ENCODE measurements at places on chromosomes 2 and 18.

DNA sequence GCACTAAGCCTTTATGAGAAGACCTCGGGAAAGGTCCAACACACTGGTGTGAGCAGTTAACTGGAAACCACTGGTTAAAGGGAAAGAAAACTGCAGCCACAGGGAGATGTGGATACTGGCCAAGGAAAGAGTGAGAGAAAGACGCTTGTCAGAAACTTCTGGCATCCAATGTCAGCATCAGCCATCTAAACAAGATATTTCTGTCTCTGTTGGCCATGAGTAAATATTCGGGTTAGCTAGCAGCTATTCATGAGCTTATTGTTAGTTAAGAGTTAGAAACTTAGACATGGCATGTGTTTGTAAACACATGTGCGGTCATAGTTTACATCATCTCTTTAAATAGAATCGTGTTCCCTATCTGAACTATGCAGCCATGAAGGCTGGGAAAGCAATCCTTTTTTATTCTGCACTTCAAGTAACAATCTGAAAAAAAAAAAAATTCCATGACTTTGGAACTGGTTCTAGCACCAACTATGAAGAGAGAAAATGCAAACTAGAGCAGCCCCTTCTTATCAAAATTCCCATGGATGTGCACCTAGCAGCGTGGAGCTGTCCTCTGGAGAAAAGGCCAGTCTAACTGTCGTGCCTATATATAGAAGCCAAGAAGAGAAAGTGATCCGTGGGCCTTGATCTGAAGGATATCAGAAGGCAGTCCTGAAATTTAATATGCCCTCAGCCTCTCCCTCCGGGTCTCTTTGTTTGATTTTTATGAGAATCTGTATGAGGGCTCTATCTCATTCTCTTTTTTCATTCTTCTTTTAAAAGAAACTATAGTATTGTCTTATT is 84.0 kb upstream of the RFX8 start:
- DNase-seq = no peak

- no peak for DNase-seq
Measured at GRCh38 chr18:10453261-10453805, 1.1 kb upstream of the APCDD1 start.

- DNase-seq = no peak
Measured at GRCh38 chr2:18722101-18722500, 132.7 kb upstream of the NT5C1B start.

DNA sequence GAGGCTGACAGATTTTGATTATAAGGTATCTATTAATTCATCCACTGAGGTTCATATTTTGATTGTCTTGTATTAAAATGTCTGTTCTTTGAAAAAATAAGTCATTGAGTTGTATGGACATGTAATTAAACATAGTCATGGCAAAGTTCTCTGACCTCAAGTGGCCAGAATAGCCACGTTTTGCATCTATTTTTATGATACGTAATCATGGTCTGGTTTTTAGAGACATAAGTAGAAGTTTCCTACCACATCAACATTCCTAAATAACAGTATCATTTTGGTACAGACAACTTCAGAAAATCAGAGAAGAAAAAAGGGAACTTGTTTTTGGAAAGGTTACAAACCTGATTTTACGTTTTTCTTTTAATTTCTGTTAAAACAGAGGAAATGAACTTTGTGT is 47.6 kb downstream of the COL5A2 start:
- DNase-seq = no peak

DNA sequence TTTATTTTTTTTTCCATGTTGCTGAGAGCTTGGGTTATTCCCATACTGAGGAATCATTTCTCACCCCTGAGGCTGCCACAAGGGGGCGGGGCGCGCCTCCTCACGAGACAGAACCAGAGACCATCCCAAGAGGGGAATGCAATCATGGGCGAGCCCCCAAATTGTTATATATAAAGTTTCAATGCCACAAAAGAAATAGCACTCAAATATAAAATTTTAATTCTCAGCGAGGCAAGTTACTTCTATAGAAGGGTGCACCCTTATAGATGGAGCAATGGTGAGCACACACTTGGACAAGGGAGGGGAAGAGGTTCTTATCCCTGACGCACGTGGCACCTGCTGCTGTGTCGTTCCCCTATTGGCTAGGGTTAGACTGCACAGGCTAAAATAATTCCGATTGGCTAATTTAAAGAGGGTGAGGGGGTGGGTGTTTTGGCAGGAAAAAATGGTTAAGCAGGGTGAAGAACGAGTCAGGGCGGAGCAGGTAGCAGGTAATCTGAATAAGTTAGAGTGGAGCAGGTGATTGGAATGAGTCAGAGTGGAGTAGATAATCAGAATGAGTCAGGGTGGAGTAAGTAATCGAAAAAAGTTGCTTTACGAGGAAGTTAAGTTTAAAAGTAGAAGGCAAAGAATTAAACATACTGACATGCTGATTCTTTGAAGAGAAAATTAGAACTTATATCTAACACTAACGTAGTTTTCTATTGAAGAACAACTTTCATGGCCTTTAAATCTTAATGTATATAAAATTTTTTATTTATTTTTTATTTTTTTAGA is 177.5 kb downstream of the MTCL1 start:
- DNase-seq = no peak

DNA sequence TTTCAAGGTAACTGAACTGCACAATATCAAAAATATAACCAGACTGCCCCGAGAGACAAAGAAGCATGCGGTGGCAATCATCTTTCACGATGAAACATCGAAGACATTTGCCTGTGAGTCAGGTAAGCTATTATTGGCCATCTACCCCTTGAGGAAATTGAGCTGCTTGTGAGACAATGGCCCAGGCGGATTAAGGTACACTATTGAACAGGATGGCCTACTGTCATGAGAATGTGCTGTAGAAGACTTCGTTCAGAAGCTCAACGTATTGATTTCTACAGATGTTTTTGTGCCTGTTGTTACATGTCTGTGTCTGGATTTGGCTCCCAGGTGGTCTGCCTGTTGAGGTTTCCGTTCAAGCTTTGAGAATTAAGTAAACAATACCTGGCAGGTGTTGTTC is 198.7 kb downstream of the DOK6 start:
- DNase-seq = no peak

DNA sequence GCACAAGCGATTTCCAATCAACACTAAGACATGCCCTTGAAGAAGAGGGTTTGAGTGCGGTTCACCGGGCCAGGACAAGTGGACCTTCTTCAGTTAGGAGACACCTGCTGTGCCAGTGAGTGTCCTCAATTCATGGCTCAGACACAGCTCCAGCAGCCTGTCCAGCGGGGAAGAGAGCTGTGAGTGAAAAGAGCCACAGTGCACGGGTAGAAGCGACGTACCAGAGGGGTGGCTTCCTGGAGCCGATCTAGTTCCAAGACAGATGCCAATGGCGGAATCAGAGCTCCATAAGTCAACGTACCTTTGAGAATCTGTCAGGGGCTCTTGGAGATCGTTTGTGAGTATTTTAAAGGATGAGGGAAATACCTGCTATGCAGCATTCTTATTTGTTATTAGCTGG is 119.9 kb upstream of the SALL3 start:
- DNase-seq = no peak

DNA sequence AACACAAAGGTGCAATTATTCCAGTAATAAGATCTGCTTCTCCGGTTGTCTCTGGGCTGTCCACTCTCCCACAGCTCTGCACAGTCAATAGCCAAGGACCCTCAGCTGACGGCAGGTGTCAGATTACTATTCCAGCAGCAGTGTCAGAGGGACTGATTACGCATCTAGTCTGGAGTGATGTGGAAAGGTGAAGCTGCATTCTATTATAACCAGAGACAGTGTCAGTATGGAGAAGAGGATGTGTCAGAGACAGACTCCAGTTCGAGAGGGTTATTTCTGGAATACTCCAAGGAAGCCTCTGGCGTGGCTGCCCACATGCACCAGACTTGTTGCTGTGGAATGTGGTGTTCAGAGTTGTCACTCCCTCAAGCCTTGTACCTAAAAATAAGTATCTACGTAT is 163.6 kb upstream of the TMEM200C start:
- no peak for DNase-seq

DNA sequence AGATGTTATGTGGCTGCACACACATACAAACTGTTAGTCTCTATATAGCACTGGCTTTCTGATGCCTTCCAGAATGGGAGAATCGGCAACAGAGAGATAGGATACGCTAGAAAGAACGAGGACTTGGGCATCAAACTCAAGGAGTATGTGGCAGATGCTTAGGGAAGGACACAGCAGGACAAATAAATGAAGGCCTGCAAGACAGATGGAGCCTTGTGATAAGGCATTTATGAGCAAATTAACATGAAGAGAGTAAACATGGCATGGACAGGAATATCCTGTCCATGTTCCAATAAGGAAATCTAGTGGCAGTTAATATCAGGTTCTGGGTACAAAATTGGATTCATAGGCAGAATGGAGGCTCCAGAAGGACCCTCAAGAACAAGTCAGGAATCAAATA is 136.9 kb downstream of the SLC4A10 start:
- no peak for DNase-seq

Data from stimulated activated effector memory CD8-positive, alpha-beta T cell treated with anti-CD3 and anti-CD28 coated beads, Interleukin-12 subunit alpha, Interleukin-12 subunit beta, amount 100 ng/mL, for 72 hours (primary cell).